ENCODE measurements at places on chromosomes 2 and 18. TPM values are rescaled to one million over a fixed set of nuclear protein-coding genes. Genes with fewer than 3 reads are reported as not detected.

The IL1F10 gene
- total RNA-seq: not detected

The RNF152 gene
- not detected for total RNA-seq

The SPEG gene
- 6.7 TPM for total RNA-seq

The RAB17 gene
- total RNA-seq: 65.1 TPM

The FRZB gene
- total RNA-seq: 0.21 TPM

The CPS1 gene
- not detected for total RNA-seq

The EMX1 gene
- total RNA-seq: 0.23 TPM

The CYBRD1 gene
- 0.64 TPM for total RNA-seq

The EVA1A gene
- total RNA-seq: not detected

The NRP2 gene
- 1.1 TPM for total RNA-seq

The FEV gene
- not detected for total RNA-seq

The GPBAR1 gene
- total RNA-seq: 0.05 TPM

The AQP12A gene
- total RNA-seq: not detected

The DYSF gene
- not detected for total RNA-seq

The IL18R1 gene
- 0.05 TPM for total RNA-seq

The TLK1 gene
- 8.3 TPM for total RNA-seq

The COL4A3 gene
- not detected for total RNA-seq

The KLF7 gene
- total RNA-seq: 0.03 TPM

The ANKRD30B gene
- 0.03 TPM for total RNA-seq

Measured in HT-29 (cell line).